ENCODE measurements at places on chromosomes 6 and 20.

- DNase-seq = no peak
Measured at GRCh38 chr6:111862741-111863140, 10.5 kb downstream of the FYN start.

DNA sequence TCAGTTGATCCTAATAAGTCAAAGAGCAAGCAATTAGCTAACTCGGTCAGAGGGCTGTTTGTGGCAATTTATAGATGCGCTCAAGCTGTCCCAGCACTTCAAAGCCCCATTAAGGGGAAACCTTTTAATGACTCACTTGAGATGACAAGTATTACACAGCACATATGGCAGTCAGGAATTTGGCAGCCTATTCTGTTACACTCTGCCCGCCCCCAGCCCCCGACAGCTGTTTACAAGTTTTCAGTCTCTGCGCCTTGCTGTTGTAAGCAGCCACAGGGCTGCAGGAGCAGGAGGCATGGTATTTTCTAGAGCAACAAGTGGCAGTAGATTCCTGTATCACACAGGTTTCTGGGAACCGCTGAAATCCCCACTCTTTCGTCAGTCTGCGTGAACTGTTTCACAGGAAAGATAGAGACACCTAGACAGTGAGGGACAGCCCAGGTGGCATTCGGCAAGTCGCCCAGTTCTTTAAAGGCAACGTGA, 263.0 kb downstream of the FOXC1 start:
- no peak for DNase-seq

DNA sequence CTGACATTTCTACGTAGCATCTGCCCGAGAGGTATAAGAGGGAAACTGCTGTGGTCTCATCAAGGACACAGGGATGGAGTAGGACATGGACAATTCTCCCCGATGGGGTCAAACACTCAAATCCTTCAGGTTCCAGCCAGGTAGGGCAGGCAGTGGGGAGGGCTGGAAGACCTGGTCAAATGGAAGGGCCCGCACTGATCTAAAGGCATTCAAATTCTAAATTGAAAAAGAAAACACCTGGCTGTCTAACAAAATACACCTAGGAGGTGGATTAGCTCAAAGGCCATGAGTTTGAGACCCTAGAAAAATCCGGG, 8.2 kb downstream of the DUSP15 start:
- DNase-seq = no peak

DNA sequence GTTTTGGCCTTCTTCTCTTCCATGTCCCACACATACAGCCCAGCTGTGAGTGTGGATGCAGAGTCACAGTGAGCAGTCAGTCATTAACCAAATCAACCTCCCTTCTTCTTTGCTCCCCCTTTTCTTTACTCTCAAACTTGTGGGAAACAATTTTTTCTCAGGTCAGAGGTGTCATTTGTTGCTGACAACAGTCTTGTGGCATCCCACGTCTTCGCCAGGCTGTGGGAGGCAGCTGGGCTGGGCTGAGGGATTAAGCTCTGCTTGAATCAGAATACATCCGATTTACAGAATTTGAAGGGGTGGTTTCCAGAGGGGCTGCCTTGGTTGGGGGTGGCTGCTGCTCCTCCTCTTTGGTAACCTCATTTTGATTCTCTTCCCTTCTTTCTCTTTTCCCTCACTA, 40.5 kb downstream of the SCGN start:
- no peak for DNase-seq

GRCh38 chr6:157602521-157603295, 220.3 kb upstream of the SNX9 start:
- no peak for DNase-seq

GRCh38 chr20:53712212-53712977, 118.8 kb upstream of the ZNF217 start:
- no peak for DNase-seq

DNA sequence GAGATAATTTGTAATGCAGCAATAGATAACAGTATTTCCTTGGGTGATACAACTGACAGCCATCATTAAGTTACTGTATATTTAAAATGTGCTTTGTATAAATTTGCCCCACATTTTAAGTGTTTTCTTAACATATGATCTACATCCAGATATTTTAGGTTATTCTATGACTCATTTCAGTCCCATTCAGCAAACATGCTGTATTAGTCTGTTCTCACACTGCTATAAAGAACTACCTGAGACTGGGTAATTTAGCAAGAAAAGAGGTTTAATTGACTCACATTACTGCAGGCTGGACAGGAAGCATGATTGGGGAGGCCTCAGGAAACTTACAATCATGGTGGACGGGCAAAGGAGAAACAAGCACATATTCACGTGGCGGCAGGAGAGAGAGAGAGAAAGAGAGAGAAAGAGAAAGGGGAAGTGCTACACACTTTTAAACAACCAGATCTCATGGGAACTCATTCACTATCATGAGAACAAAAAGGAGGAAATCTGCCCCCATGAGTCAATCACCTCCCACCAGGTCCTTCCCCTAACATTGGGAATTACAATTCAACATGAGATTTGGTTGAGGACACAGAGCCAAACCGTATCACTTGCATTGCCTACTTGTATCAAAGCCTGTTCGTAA, 9.6 kb upstream of the CHD6 start:
- DNase-seq = peak; percentile 20

- peak; percentile 6 for DNase-seq
Measured at GRCh38 chr20:44074252-44075151, 112.5 kb downstream of the JPH2 start.

DNA sequence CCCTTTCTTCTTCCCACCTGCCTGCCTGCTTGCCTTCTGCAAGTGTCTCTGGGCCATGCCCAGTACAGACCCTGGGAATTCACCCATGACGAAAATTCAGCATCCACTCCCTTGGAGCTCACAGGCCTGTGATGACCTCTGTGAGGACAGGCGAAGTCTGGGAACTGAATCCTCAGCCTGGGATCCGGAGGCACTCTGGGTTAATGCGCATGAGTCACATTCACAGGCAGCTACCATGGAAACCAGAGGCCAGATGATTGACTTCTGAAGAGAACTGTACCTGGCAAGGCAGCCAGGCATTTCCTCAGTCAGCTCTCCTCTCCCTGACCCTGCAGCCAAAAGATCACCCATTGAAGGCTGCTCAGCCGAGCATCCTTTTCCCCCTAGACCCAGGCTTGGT, 41.0 kb downstream of the SLC9A8 start:
- DNase-seq = no peak

- DNase-seq = peak; percentile 52
Measured at GRCh38 chr6:156883497-156884252, 106.5 kb downstream of the ARID1B start.

DNA sequence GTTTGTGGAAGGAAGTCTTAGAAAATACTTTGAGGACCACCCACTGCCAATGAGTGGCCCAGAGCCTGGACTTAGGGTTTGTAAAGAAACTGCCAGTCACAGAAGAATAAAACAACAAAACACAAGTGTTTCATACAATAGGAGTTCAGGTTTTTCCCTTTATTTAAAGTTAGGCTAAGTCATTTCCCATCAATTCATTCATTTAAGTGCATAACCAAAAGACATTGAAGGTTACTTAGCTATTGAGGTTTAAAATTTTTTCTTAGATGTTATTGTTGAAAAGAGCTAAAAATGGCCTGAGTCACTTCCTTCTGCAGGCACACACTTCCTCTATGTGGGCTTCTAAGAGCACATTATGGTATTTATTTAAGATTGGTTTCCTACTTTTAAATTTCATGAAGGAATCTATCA, 54.2 kb downstream of the ARMC2 start:
- DNase-seq = peak; percentile 95

DNA sequence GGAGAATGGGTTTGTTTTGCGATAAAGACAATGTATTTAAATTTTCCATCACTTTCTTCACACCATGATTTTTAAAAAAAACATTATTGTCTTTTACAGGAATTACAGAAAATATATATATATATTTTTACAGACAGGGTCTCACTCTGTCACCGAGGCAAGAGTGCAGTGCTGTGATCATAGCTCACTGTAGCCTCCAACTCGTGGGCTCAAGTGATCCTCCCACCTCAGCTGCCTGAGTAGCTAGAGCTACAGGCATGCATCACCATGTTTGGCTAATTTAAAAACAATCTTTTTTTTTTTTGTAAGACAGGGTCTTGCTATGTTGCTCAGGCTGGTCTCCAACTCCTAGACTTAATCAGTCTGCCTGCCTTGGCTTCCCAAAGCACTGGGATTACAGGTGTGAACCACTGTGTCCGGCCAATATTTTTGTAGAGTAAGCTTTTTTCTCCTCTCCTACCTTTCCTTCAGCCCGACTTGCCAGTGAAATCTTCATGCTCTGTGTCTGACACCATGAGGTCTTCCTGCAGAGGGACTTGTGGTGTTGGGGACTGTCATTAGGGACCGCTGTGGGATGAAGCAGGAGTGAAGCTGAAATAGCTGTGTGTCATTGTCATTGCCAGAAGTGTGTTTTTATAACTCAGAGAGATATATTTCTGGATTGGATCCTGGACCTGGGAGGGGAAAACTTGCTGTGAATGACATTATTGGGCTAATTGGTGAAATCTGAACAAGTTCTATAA, 13.2 kb downstream of the DSP start:
- no peak for DNase-seq

GRCh38 chr6:144439016-144439415, 153.9 kb downstream of the UTRN start:
- DNase-seq = no peak

DNA sequence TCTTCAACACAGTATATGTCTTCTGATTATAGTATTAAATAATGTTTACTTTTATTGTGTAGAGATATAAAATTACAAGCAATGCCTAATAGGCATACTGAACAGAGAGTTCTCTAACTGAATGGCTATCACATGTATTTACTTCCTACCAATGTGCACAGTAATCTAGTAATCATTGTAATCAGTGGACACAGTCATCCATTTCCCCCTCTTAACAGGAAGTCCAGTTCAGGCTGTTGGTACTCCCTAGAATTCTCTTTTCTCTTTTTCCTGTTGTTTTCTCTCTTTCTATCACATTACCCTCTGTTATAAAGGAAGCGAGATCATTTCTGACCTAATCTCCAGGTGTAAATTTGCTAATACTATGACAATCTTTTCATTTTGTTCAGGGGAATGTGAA, 172.5 kb downstream of the HTR1B start:
- no peak for DNase-seq

DNA sequence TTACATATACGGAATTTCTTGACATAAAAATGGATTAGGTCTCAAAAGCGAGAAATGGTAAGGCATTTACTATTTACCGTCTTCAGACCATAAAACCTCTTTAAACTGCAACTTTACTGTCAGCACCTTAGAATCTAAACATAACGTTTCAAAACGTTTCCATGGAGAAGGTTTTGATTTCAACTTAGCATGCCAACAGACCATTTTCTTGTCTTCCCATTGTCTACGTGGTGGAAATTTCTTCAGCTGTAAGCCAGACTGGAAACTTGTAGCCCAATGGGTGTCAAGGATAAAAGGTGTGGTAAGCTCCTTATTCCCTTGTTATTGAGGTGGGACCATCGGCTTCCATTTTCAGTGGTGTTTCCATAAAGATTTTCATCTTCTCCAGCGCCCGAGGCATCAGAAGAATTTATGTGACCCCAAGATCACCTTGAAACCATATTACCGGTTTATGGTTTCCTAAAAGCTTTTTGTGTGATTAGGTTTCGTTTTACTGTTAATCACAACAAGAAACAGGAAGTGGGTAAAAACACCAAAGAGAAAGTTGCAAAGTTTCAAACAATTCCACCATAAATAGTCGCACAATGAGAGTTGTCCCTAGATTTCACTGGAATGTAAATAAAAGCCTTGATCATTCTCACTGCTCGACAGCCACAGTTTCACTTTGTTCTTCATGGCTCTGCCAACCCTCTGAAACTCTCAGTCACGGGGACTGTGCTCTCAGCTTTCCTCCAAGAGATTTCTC, 63.0 kb upstream of the CD2AP start:
- peak; percentile 65 for DNase-seq

DNA sequence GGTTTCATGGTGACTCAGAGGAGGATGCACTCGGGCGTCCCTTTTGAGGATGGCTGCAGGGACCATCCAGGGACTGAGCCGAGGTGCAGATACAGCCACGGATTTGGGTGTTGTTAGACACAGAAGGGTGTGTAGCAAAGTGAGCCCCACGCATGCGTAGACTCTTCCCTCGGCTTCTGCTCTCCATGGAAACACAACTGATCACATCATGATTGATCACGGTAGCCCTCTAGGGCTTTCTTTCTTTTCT, 606 bp upstream of the ULBP1 start:
- peak; percentile 48 for DNase-seq

DNA sequence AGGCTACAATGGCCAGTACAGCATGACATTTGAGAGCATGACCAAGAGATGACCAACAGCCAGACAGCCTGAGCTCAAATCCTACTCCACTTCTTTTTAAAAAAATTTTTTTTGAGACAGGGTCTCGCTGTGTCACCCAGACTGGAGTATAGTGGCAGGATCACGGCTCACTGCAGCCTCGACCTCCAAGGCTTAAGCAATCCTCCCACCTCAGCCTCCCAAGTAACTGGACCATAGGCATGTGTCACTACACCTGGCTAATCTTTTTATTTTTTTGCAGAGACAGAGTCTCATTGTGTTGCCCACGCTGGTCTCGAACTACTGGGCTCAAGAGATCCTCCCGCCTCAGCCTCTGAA, 42.9 kb downstream of the NOL4L start:
- no peak for DNase-seq

DNA sequence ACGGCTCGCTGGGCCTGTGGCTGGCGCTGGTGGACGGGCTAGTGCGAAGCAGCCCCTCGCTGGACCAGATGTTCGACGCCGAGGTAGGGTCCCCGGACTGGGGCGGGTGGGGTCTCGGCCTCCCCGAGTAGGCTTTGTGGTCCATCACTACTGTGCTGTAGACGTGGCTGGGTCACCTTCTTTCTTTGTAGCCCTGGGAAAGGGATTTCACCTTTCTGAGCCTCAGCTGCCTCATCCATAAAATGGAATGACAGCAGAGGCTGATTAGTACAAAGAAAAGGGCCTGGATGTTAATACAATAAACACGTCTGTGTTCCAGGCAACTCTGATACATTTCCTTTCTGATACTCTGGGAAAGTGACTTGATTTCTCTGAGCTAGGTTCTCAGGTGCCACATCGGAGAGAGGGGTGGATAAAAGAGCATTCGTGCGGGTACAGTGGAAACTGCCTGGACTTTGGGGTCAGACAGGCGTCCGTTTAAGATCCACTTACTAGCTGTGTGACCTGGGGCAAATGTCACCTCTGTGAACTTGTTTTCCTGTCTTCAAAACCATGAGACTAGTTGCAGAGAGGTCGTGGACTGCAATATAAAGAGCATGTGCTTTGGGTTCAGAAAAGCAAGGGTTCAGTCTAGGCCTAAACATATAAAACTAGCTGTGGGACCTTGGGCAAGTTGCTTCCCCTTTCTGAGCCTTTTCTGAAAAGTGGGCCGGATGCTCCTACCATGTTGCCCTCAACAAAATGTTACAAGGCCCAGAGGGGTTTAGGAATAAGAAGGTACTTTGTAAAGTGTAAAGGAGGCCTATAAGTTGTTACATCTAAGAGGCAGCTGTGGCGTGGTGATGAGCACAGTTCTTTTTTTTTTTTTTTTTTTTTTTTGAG, 896 bp downstream of the SYS1 start:
- no peak for DNase-seq

GRCh38 chr20:44701118-44701857, 13.9 kb upstream of the CCN5 start:
- DNase-seq = no peak

- no peak for DNase-seq
Measured at GRCh38 chr20:50369225-50370035, 140.8 kb upstream of the PTPN1 start.
